Inflammatory macrophage treated with lipopolysaccharide for 4 hours (primary cell): ENCODE measurements at places on chromosomes 1 and 21.

DNA sequence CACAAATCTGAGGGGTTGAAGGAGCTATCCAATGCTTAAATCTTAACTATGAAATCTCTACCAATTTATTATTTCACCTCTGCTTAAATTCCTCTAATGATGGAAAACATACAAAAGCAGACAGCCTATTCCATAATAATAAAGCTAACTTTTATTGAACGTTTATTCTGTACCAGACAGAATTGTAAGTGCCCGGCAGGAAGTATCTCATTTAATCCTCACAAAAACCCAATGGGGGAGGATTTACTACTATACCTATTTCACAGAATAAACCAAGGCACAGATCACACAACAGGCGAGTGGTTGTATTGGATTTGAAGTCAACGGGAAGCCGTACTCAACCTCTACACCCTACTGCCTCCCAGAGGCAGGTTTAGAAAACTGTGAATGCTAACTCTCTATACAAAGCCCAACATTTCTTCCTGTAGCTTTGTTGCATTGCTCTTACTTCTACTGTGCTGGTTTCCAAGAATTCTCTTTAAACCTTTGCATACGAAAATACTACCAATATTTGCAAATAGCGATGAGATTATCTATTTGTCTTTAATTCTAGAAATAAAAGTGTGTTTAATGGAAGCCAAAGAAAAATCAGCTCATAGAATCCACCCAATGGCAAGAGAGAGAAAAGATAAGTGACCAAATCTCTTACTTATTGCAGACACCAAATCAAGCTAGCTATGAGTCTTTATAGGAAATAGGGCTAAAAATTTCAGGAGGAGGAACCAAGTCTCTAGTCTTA lies 33.5 kb upstream of the C1orf53 start:
- DNase-seq, result peak; percentile 73

DNA sequence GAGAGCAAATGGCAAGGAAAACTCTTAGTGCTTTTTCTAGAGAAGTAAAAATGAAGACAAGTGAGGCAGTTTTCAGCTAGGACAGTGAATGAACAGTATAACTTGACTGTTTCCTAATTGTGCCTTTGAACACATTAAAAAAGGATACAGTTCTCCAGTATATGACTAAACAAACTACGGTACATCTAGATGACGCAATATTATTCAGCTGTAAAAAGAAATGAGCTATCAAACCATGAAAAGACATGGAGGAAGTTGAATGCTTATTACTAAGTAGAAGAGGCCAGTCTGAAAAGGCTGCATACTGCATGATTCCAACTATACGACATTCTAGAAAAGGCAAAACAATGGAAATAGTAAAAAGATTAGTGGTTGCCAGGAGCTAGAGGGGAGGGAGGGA lies 206.3 kb downstream of the SIPA1L2 start:
- DNase-seq, result peak; percentile 40

DNA sequence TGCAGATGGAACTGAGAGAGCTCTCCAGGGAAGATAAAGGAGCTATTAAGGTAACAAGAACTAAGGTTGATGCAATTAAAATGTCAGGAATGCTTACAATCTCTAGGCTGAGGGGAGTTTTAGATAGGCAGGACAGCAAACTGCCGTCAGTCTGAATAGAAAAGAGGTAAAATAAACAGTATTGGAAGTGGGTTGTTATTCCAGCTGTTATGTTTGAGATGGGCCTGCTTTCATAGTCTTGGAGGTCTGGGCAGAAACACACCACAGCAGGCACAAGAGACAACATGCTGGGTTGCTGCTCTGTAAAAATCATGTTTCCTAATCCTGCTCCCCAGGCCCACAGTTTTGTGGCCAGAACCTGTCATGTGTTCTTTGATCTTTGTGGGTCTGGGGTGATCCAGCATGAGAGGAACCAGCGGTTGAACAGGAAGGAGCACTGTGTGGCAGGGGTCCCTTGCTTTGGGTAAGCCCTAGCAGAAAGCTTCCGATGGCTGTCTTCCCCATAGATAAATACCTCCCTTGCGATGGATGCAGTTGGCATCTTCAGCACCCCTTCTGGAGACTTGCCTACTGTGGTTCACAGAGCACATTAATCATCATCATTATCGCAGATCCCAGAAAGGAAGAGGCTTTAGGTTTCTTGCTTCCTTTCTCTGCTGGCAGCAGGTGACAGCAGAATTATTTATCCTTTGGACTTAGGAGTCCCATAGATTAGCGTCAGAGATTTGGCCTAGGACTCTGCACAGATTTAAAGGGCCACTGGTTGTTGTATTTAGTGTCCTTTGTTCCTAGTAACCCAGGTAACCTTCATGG lies 97.1 kb downstream of the AK5 start:
- DNase-seq, result no peak

DNA sequence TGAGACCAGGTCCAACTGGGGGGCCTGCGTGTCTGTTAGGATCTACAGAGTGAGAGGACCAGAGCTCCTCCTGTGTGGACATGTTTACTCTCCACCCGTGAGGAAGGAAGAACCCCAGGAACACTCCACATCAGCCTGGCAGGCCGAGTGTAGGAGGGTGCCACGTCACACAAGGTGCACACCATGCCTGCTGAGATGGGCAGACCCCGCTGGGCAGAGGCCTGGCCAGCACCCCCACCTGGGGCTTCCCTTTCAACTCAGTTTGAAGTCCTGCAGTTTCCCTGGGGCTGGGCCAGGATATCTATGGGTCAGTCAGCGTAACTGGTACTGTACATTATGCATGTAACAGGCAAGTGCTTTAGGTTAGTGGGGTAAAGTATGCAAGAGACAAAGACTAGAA lies 30.1 kb upstream of the PCBP3 start:
- no peak for DNase-seq

GRCh38 chr1:154878371-154879037 lies 8.4 kb upstream of the KCNN3 start:
- peak; percentile 67 for DNase-seq

DNA sequence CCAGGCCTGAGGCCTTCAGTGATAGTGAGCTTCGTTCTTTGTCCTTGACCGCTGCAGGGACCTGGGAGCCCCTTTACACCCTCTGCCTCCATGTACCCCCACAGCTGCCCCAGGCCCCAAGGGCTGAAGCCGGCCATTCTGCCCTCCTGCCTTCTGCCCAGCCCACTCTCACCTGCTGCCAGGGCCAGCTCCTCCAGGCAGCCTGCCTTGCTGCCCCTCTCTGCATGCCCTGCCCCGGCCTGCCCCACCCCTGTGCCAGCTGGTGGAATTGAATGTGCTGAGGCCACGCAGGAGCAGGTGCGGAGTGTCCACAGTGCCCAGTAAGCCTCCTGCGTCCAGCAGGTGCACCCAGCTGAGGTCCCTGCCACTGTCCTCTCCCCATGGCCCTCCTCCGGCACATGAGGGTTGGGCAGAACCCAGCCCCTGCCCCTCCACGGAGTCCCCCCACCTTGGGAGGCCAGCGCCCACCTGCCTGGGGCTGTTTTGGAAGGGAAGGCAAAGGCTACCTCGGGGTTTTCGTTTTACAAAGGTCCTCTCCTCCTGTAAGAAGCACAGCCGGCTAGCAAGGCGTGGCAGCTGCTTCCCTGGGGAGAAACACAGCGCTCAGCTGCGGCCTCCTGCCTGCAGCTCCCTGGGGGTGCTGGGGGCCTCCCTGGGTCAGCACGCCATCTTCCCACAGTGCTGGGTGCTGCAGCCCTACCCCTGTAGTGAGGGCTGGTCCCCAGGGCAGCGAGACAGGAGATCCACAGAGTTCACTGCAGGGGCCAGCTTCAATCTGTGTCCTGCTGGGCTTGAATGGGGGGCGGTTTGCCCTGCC lies 21.0 kb downstream of the MMEL1 start:
- no peak for DNase-seq

DNA sequence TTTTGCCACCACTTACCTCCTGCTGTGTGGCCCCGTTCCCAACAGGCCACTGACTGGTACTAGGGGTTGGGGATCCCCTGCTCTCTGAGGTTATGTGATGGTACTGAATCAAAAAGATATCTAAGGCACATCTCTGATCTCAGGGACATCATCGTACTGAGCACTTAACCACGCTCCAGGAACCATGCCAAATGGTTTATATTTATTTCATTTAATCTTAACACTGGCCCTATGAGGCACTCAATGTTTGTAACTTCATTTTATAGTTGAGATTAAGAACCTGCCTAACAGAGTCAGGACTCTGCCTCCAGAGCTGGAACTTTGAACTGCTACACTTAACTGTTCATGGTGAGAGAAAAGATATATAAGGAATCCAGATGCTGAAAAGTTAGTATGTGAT lies 98.0 kb upstream of the HP1BP3 start:
- no peak for DNase-seq

GRCh38 chr1:175095978-175096607 lies 28.5 kb downstream of the TNN start:
- DNase-seq, result no peak

DNA sequence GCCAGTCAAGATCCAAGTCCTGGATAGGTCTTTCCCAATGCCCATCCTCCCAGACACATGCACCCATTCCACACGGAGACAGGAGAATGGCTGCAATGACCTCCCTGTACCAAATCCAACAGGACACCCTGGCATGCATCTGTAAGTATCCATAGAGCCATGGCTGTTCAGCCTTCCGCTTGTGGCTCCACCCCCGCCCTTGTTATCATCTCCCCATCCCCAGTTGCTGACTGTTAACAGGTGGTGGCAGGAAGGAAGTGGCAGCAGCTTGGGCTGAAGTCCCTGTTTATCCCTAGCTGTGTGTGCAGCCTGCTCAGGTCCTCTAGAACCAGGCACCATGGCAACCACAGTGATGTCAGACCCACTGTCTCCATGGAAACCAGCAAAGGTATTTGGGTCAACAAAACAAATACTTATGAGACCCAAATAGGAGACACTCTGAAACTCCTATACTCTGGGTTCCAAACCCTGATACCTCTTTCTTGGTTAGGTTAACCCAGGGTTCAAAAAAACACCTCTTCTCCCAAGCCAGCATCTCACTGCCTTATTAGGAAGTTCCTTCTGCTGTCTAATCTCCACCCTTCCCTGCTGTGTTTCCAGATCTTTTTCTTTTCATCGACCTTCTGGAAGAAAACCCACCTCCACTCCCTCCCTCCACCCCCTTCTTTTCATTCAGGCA lies 721 bp downstream of the PBXIP1 start:
- DNase-seq, result no peak

DNA sequence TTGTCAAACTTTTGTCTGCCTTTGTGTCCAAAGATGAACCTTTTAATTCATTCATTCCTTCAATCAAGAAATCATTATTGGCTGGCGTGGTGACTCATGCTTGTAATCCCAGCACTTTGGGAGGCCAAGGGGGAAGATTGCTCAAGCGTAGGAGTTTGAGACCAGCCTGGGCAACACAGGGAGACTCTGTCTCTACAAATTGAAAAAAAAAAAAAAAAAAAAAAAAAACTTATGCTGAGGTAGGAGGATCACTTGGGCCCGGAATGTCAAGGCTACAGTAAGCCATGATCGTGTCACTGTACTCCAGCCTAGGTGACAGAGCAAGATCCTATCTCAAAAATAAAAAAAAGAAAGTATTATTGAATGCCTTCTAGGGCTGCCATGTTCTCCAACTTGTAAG lies 51.3 kb upstream of the CXADR start:
- no peak for DNase-seq

GRCh38 chr21:45540601-45540970 lies 1.7 kb downstream of the SLC19A1 start:
- no peak for DNase-seq

DNA sequence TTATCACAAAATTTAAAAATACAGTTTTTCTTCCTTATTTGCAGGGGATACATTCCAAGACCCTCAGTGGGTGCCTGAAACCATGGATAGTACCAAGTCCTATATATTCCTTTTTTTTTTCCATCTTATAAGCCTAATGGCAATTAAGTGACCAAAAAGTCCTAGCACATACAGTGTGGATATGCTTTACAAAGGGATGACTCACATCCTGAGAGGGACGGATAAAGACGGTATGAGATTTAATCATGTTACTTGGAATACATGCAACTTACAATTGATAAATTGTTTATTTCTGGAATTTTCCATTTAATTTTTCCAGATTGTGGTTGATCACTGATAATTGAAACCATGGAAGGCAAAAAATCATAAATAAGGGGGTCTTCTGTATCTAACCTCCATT lies 181.2 kb upstream of the BRINP3 start:
- no peak for DNase-seq

DNA sequence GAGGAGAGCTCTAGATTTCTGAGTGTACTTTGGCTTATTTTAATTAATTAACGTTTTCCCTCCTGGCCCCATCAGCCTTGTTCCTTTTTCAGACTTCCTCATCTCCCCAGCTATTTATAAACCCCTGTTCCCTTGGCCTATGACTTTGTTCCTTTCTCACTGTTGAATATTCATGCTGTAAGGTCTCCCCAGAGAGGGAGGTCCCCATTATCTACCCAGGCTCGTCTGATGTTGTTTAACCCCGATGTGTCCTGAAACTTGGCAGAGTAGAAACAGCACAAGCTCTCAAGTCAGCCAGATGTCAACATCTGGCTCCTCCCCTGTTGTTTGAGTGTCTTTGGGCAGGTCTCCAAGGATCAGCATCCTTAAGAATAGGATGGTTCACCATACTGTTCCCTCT lies 153.6 kb downstream of the HIVEP3 start:
- DNase-seq, result peak; percentile 55

DNA sequence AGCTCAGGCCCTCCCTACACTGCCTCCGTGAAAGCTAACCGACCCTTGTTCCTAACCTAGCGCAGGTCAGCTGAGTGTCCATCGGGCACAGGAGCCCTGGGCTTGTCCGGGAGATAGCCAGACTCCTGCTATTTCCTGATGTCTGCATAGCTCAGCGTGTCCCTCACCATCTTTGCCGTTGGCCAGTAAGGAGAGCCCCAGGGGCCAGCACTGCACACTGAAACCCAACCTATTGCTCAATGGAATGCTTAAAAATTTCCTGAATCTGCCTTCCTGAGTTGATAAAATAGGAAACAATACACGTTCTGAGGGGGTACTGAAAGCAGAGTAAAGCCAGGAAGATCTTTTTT lies 2.2 kb downstream of the RUNX1 start:
- no peak for DNase-seq

DNA sequence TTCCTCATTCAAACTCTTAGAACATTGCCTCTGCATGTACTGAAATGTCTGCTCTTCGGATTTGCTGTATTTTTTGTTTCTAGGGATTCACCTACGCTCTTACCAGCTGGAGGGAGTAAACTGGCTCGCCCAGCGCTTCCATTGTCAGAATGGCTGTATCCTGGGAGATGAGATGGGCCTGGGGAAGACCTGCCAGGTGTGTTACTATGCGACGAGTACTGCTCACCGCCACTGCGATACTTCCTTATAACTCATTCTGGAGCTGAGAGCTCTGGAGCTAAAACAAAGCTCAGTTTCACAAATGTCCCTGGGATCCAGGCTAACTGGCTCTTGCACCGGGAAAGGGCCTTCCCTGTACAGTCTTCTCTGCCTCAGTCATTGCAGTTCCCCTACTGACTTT lies 10.1 kb downstream of the CHD1L start:
- no peak for DNase-seq
